Skeletal muscle cell (primary cell): ENCODE measurements at places on chromosomes 16 and 17.

DNA sequence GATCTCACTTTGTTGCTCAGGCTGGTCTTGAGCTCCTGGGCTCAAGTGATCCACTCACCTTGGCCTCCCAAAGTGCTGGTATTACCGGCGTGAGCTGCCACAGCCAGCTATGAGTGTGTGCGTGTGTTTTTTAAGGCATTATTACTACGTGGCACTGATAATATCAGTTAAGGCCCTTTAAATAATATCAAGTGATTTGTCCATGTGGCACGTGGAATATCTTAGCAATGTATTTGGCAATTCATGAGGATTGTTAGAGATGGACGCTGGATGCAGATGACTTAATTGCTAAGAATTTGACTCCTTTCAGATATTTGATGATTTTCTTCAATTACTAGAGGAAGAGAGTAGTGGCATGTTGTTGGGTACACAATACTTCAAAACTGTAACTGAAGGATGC lies 25.5 kb upstream of the PMP22 start:
- DNase-seq, result no peak

DNA sequence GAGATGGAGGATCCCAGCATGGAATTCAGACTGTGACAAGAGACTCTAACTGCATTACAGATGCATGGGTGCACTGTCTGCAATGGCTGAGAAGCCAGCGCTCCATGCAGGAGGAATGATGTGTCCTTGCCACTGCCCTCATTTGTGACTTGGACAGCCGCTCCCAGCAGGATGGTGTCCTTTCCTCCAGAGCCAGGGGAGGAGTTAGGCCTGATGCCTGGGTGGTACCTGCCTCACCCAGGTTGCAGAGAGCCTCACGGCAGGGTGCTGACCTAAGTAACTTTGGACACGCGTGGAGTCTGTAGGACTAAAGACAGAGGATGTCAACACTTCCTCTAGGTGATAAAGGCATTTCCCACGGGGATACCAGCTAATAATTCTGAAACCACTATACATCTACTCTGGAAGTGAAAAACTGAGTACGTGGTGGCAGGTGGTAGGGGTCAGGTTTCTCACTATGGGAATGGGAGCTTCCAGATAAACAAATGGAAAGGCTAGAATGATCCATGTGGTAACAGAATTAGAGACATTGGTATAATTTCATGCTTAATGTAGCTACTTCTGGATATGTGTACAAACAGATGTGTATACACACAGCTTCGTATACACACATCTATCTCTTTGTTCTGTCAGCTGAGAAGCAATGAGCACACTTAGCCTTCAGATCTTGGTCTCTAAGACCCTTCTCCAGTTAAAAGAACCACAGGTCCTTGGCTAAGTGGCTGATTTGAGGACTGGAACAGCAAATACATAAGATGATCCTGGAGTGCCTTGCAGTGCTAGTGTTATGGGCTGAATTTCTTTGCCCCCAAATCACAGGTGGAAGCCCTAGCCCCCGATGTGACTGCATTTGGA lies 13.7 kb upstream of the CSNK1D start:
- no peak for DNase-seq

GRCh38 chr16:12197812-12198211 lies 221.3 kb downstream of the SNX29 start:
- no peak for DNase-seq

DNA sequence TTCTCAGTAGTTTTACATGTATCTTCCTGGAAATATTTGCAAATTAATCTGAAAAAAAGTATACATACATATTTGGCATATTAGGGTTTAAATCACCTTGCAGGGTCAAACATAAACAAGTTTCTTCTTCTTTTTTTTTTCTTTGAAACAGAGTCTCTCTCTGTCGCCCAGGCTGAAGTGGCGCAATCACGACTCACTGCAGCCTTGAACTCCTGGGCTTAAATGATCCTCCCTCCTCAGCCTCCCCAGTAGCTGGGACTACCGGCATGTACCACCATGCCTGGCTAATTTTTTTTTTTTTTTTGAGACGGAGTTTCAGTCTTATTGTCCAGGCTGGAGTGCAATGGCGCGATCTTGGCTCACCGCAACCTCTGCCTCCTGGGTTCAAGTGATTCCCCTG lies 12.6 kb upstream of the FUS start:
- no peak for DNase-seq

DNA sequence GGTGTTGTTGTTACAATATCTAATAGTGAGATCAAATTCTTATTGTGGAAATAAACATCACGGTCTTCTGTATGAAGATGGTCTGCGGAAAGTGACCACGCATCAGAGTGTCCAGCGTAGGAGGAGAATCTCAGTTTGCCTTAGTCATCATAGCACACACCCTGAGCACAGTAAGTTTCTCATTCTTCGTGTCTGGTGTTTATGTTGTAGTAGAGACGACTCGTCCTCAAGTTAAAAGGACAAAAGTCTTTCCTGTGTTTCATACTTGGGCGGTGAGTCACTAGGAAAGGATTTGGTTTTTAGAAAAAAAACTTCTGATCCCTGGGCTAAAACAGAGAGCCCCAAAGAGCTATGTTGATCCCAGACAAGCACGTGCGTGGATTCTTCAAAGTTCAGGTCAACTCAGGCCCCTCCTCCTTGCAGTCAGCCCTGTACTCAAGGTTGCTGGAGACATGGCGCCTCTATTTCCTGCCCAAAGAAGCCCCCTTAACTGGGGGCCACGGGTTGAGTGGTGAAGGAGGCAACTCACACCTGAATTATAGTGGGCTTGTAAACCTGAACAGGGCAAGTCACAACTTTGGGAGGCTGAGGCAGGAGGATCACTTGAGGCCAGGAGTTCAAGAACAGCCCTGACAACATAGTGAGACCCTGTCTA lies 170.4 kb downstream of the ZFHX3 start:
- peak; percentile 65 for DNase-seq

DNA sequence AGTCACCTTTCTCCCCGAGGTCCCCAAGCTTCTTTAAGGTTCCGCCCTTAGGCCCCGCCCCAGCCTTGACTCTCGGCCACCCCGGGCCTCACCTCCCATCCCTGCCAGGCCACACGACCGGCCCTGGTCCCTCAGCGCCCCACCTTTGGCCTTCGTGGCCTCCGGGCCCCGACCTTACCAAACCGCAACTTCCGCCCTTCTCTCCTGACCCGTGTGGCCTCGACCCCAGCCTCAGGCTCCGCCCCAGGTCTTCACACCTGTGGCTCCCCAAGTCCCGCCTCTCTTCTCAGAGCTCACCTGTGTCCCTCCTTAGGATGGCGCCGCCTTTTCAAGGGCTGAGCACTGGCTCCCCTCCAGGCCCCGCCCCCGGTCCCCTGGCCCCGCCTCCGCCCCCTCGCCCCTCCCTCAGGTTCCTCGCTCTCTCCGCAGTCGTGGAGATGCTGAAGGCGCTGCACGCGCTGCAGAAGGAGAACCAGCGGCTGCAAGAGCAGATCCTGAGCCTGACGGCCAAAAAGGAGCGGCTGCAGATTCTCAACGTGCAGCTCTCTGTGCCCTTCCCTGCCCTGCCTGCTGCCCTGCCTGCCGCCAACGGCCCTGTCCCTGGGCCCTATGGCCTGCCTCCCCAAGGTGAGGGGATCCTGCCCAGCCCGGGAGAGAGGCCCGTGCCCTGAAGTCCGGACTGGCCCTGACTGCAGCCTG lies 10.0 kb upstream of the CISD3 start:
- no peak for DNase-seq

- DNase-seq, result no peak
Observed at GRCh38 chr16:4765511-4766474, 1.2 kb downstream of the ZNF500 start.

- no peak for DNase-seq
Observed at GRCh38 chr16:10504404-10504885, 76.0 kb downstream of the EMP2 start.

GRCh38 chr16:49644145-49644463 lies 211.8 kb downstream of the ZNF423 start:
- DNase-seq, result no peak

DNA sequence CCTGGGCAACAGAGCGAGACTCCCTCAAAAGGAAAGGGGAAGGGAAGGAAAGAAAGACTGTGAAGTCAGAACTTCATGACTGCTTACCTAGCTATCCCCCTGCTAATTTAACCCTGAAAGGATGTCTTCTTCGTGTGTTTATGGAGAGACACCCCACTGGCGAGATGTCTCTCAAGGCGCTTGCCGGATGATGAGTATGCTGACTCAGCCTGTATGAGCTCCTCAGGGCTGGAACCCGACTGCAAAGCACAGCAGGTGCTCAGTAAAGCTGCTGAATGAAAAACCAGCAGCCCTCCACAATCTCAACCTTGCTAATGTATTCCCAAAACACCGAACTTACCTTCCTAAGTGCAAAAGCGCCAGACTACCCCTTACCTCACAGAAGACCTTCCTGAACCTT lies 2.3 kb downstream of the ANKFY1 start:
- no peak for DNase-seq

DNA sequence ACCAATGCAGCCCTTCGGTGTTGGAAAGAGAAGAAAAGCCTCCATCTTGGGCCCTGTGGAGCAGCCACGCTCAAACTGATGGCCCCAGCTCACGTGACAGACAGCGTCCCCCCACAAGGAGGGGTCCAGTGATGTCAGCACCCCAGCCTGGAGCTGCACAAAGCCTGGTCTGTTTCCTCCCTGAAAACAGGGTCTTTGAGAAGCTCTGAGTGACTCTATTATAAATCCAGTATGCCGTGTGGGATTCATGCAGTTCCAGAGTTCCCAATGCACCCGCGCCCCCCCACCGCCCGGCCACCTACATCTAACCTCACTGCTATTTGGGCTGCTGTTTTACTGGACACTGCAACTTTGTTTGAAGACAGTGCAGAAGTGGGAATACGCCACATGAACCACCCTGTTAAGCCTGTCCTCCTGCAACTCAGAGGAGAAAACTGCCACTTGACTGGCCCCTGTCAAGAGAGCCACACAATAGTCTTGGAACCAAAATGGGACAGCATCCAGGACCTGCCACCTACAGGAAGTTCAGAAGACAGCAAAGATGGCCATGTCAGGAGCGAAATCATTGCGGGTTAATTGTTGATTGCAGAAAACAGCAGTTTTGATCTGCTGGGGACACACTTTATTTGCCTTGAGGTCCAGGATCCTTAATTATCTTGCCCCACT lies 33.1 kb downstream of the PMP22 start:
- DNase-seq, result no peak

- no peak for DNase-seq
Observed at GRCh38 chr16:11535494-11535893, 51.2 kb downstream of the LITAF start.

GRCh38 chr16:81369888-81370504 lies 55.2 kb downstream of the GAN start:
- DNase-seq, result no peak
